ENCODE measurements at places on chromosomes 13 and 19. TPM values are rescaled to one million over a fixed set of nuclear protein-coding genes. Genes with fewer than 3 reads are reported as not detected.

The ZNF99 gene
- not detected for polyA plus RNA-seq

The ZNF296 gene
- 0.22 TPM for polyA plus RNA-seq

The IL12RB1 gene
- 0.03 TPM for polyA plus RNA-seq

The COX7A1 gene
- not detected for polyA plus RNA-seq

The HNRNPA1L2 gene
- 7.2 TPM for polyA plus RNA-seq

The ZNF433 gene
- polyA plus RNA-seq = 0.46 TPM

The RELB gene
- polyA plus RNA-seq = 6.4 TPM

The CBY2 gene
- not detected for polyA plus RNA-seq

The NEK5 gene
- 0.05 TPM for polyA plus RNA-seq

The RDH8 gene
- not detected for polyA plus RNA-seq

The RFPL4AL1 gene
- polyA plus RNA-seq = not detected

The ZNF730 gene
- 0.03 TPM for polyA plus RNA-seq

The FCER2 gene
- polyA plus RNA-seq = not detected

The PMIS2 gene
- not detected for polyA plus RNA-seq

The ERF gene
- 86.1 TPM for polyA plus RNA-seq

The SLC8A2 gene
- polyA plus RNA-seq = 0.07 TPM

The LTBP4 gene
- 34.0 TPM for polyA plus RNA-seq

The DENND1C gene
- 0.26 TPM for polyA plus RNA-seq

The ZNF180 gene
- 1.1 TPM for polyA plus RNA-seq

The GIPR gene
- 0.60 TPM for polyA plus RNA-seq

The ZFR2 gene
- not detected for polyA plus RNA-seq

The IGFL1 gene
- polyA plus RNA-seq = 2.4 TPM

The TEX26 gene
- polyA plus RNA-seq = not detected

The OPA3 gene
- polyA plus RNA-seq = 20.3 TPM

The TMEM272 gene
- not detected for polyA plus RNA-seq

The CEBPA gene
- polyA plus RNA-seq = 1.1 TPM

The ZNF544 gene
- polyA plus RNA-seq = 38.7 TPM

The TTC9B gene
- not detected for polyA plus RNA-seq

The GSX1 gene
- polyA plus RNA-seq = not detected

The ZNF471 gene
- polyA plus RNA-seq = 0.78 TPM

The PCP2 gene
- not detected for polyA plus RNA-seq

The MTIF3 gene
- 41.7 TPM for polyA plus RNA-seq

The PDE4C gene
- not detected for polyA plus RNA-seq

The THSD1 gene
- polyA plus RNA-seq = 30.7 TPM

The C19orf85 gene
- polyA plus RNA-seq = not detected

The PGPEP1 gene
- polyA plus RNA-seq = 4.5 TPM

The PLVAP gene
- polyA plus RNA-seq = not detected

The GRIK5 gene
- polyA plus RNA-seq = 0.08 TPM

The CABP5 gene
- not detected for polyA plus RNA-seq

The UBA52 gene
- 2,157 TPM for polyA plus RNA-seq

The NMRK2 gene
- not detected for polyA plus RNA-seq

The PRR20A gene
- not detected for polyA plus RNA-seq

The FBXO27 gene
- polyA plus RNA-seq = 7.2 TPM

The STRN4 gene
- 56.3 TPM for polyA plus RNA-seq

The CBARP gene
- polyA plus RNA-seq = 0.88 TPM

The PEAK3 gene
- not detected for polyA plus RNA-seq

The UNC13A gene
- polyA plus RNA-seq = 0.05 TPM

The CACNG6 gene
- not detected for polyA plus RNA-seq

The MISP gene
- polyA plus RNA-seq = 13.8 TPM

The TPTE2 gene
- polyA plus RNA-seq = not detected

The CILP2 gene
- polyA plus RNA-seq = 0.12 TPM

Data from mammary epithelial cell (primary cell).